WTC11 (cell line): ENCODE measurements at places on chromosomes 11 and 22.

DNA sequence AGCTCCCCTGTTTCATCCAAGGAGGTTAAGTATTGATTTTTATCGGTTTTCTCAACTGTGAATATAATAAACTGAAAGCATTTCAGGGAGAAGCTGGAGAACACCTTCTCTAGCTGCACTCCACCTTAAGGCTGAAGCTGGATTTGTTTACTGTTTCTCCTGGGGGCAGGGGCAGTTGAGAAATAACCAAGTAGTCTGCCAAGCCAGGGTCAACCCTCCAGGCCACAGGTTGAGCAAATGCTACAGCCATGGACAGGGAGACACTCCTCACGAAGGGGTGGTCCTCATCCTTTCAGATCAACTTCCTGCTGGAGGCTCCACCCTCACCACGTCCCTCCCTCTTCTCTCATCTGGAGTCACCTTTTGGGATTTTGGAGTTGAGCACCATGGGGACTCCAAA is at the start of gene TTC36:
Gene TTC36, plus strand, starts transcription at position 366 of the 400 bp plus-strand sequence. Its CDS starts 21 bp downstream, at position 387.
- DNase-seq = no peak

GRCh38 chr11:65786786-65787636 is at the start of gene OVOL1:
OVOL1 (plus strand) TSS chr11:65787063; CDS start chr11:65787374, 311 bp downstream.
- peak; percentile 82 for DNase-seq

GRCh38 chr11:12003815-12004214 is 4.6 kb downstream of the DKK3 start:
- DNase-seq = no peak

DNA sequence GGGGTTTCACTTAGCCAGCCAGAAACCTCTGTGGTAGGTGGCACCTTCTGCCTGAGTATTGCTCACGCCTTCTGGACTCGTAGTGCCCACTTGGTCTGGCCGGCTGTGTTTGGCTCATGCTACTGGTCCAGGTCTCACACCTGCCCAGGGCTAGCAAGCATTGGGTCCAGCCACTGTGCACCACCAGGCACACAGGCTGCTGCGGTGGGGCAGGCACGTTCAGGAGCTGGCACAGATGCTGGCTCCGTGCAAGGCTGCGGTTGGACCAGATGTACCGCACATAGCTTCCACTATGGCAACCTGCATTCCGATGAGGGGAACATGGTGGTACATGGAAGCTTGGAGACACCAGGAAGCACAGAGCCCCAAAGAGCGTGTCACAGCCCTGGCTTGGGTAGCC is 34.8 kb upstream of the EXPH5 start:
- no peak for DNase-seq

GRCh38 chr11:92236856-92237255 is 12.2 kb downstream of the FAT3 start:
- no peak for DNase-seq

GRCh38 chr22:23138584-23139435 is 3.0 kb downstream of the RSPH14 start:
- DNase-seq = no peak

- no peak for DNase-seq
Observed at GRCh38 chr22:44887941-44888366, 121.9 kb downstream of the PHF21B start.
